ENCODE measurements at places on chromosomes 5 and 9.

DNA sequence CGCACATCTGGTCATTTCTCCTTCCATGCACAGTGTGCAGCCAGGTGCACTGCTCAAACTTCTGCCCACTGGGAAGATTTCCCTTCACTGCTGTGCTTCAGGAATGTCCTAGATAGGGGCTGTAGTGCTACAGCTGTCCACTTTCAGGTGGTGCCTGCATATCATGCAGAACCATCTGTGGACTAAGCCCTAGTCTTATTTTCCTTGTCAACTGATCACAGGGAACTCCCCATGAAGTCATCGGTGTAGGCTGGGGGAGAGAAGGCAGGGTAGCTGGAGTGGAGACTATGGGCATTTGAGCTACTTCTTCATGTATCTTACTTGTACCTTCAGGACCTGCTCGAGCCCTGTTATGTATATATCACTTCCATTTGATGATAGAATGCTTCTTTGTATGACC lies 150.9 kb upstream of the PLCXD3 start:
- no peak for DNase-seq

- no peak for DNase-seq
Observed at GRCh38 chr5:60436518-60436917, 263.4 kb downstream of the DEPDC1B start.

DNA sequence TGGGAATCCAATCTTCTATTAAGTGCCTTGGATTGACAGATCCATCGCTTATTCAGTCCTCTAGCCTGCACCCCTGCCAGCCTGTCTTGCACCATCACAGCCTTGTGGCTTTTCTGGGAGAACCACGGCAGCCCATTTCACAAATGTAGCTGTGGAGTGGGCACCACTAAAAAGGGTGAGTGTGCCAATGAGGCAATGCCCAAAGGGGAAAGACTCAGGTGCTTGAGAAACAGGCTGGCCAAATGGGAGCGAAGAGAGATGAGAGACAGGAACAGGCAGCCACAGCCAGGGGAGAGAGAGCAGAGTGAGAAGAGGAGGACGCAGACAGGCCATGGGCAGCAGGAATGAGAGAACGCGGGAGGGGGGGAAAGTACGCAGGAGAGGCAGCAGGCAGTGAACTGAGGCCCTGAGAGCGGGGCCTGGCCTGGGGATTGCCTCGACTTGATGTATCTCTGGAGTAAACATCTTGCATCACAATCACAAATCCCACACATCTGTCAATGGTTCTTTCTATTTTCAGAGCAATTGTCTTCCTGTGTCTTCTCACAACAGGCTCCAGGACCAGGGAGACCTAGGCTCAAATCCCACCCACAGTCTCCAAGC lies 173.1 kb downstream of the SYK start:
- DNase-seq = no peak

DNA sequence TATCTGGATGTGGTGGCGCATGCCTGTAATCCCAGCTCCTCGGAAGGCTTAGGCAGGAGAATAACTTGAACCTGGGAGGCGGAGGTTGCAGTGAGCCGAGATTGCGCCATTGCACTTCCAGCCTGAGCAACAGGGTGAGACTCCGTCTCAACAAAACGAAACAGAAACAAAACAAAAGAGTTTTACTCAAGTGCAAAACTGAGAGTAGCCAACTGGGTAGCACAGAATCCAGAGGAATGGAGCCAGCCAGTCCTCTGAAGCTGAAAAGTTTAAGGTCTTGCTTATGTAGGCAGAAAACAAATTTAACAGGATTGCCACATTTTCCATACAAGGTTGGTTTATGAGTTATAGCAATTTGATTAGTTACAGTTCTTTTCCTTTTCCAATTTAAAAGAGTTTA lies 32.0 kb downstream of the SPIN1 start:
- DNase-seq = no peak

GRCh38 chr5:153308282-153308681 lies 182.2 kb upstream of the GRIA1 start:
- no peak for DNase-seq

Data from GM12864 (cell line).